ENCODE measurements at places on chromosomes 13 and 19. TPM values are rescaled to one million over a fixed set of nuclear protein-coding genes. Genes with fewer than 3 reads are reported as not detected.

GRCh38 chr13:57569986-57570385 lies 61.6 kb upstream of the PCDH17 start:
- no peaks in the 10 kb centered on the region for H3K4me1 ChIP-seq
- H3K4me3 ChIP-seq = no peak overlapping the region
- DNase-seq = peak; percentile 16
- no peak overlapping the region for H3K27ac ChIP-seq

DNA sequence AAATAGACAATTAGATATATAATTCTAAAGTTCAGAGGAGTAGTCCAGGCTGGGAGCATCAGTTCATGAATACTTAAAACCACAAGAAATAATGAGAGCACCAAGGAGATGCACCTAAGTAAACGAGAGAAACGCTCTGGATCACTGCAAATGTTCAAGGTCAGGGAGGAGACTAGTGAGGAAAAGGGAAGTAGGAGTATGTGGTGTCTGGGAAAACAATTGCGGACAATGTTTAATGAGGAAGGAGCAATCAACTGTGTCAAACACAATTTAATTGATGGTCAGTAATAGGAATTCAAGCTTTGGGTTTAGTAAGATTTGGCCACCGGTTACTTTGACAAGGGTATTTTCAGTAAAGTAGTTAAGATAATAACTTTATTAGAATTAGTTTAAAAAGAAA lies 652.2 kb downstream of the DACH1 start:
- no peaks in the 10 kb centered on the region for H3K4me1 ChIP-seq
- H3K27me3 ChIP-seq = no peaks in the 10 kb centered on the region
- H3K4me3 ChIP-seq = no peak overlapping the region
- no peak for DNase-seq
- H3K27ac ChIP-seq = no peak overlapping the region

GRCh38 chr13:34422956-34423355 lies 519.1 kb upstream of the NBEA start:
- H3K27me3 ChIP-seq = no peaks in the 10 kb centered on the region
- H3K4me1 ChIP-seq = no peaks in the 10 kb centered on the region

Gene HCST
- total RNA-seq = not detected

Gene IRGC
- total RNA-seq = not detected

- no peaks in the 10 kb centered on the region for H3K27me3 ChIP-seq
- no peak for DNase-seq
- H3K4me1 ChIP-seq = no peaks in the 10 kb centered on the region
- no peak overlapping the region for H3K4me3 ChIP-seq
- H3K36me3 ChIP-seq = no peaks in the 10 kb centered on the region
- no peak overlapping the region for H3K27ac ChIP-seq
These were observed 38.0 kb upstream of the ADGRE5 start for GRCh38 chr19:14343286-14343685.

Gene MEDAG
- total RNA-seq = not detected

Gene PROZ
- total RNA-seq = not detected
